Activated naive CD4-positive, alpha-beta T cell treated with anti-CD3 and anti-CD28 coated beads, Interleukin-2, amount 10 ng/mL, durations not matched to agents 7 days and 5 days (primary cell): ENCODE measurements at places on chromosomes 3 and 15.

DNA sequence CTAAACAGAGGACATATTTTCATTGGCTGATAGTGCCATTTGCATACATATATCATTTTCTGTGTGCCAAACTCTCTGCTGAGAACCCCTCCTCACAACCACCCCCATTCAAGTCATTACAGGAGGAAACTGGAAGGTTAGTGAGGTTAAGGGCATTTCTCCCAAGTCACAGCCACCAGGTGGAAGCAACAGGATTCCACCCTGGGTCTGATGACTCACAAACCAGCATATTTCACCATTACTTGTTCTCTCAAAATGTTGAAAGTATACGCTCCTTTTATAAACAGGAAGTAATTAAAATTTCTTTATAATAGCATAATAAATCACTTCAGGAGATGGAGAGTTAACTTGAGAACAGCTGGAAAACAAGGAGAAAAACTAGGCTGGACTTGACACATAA, 398.6 kb upstream of the WNT5A start:
- no peak for DNase-seq

- DNase-seq = no peak
Observed at GRCh38 chr3:45654397-45654944, 34.7 kb upstream of the SACM1L start.

DNA sequence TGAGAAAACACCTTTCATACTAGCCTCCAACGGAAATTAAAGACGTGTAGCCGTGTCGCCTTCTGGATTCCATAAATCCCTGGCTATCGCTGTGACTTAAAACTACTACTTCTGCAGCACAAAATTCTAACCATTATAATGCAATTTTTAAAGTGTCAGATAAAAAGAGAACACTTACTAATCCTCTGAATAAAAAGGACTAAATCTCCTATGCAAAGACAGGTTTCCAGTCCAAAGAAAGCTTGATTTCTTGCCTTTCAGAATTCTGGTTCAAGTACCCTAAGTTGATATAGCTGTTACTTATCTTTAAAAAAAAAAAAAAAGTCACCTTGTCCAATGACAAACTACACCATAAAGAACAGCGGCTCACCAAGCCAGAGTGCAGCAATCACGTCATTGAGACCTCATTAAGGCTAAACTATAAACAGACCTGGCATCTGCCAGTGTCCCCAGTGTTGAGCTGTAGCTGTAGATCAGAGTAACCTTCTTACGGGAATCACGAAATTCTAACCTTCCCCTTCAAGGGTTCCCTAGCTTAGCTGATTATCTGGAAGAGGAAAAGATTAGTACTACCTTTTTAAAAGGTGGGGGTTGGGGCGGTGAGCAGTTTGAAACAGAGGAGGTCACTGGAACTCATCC, 2.2 kb downstream of the ABCC5 start:
- DNase-seq = no peak

GRCh38 chr3:193563426-193563825, 8.7 kb upstream of the ATP13A4 start:
- no peak for DNase-seq
